ENCODE measurements at places on chromosomes 11 and 22.

DNA sequence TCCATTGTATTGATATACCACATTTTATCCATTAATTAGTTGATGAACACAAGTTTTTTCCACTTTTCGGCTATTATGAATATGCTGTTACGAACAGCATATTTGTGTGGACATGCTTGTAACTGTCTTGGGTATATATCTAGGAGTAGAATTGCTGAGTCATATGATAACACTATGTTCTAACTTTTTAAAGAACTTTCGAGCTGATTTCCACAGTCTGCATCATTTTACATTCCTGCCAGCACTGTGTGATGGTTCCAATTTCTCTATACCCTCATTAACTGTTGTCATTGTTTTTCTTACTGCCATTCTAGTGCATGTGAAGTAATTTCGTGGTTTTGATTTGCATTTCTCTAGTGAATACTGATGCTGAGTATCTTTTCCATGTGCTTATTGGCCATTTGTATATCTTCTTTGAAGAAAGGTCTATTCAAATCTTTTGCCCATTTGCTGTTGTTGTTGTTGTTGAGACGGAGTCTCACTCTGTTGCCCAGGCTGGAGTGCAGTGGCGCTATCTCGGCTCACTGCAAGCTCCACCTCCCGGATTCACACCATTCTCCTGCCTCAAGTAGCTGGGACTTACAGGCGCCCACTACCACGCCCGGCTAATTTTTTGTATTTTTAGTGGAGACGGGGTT lies 7.4 kb upstream of the RCE1 start:
- DNase-seq: no peak

- DNase-seq: no peak
These were observed 100.3 kb downstream of the TSPAN18 start for GRCh38 chr11:44826922-44827643.

- DNase-seq: peak; percentile 24
These were observed 29.6 kb downstream of the DHCR7 start for GRCh38 chr11:71418643-71419042.

- DNase-seq: no peak
These were observed 22.7 kb downstream of the NCAM1 start for GRCh38 chr11:112983887-112984286.

- DNase-seq: no peak
These were observed 59.1 kb downstream of the AMBRA1 start for GRCh38 chr11:46534711-46535110.

DNA sequence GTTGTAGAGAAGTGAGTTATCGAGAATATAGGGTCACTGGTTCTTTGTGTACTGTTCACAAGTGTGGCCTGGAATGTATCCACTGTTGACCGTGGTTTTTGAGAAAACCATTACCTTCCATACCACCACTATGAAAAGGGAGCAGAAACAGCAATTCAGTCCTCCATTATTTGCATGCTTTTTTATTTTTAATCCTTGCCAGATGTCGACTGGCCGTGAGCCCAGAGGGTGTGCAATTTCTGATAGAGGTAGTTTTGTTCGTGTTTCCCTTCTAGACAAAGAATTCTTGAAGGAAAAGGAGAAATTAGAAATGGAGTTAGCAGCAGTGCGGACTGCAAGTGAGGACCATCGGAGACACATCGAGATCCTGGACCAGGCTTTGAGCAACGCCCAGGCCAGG lies 81.7 kb downstream of the AMOTL1 start:
- DNase-seq: no peak

DNA sequence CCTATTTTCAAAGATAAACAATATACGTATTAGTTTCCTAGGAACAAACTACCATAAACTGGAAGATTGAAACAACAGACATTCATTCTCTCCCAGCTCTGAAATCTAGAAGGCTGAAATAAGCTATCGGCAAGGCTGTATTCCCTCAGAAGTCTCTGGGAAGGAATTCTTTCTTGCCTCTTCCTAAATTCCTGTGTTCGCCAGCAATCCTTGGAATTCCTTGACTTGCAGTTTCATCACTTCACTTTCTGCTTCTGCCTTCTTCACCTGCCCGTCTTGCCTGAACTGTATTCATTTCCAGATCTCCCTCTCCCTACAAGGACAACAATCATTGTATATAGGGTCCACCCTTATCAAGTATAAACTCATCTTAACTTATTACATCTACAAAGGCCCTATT lies 17.7 kb upstream of the PRDM10 start:
- no peak for DNase-seq
